ENCODE measurements at places on chromosomes 5 and 9. TPM values are rescaled to one million over a fixed set of nuclear protein-coding genes. Genes with fewer than 3 reads are reported as not detected.

- peak; percentile 52 for DNase-seq
Measured at GRCh38 chr5:24633715-24634325, 11.0 kb downstream of the CDH10 start.

Gene FABP6
- not detected for total RNA-seq

DNA sequence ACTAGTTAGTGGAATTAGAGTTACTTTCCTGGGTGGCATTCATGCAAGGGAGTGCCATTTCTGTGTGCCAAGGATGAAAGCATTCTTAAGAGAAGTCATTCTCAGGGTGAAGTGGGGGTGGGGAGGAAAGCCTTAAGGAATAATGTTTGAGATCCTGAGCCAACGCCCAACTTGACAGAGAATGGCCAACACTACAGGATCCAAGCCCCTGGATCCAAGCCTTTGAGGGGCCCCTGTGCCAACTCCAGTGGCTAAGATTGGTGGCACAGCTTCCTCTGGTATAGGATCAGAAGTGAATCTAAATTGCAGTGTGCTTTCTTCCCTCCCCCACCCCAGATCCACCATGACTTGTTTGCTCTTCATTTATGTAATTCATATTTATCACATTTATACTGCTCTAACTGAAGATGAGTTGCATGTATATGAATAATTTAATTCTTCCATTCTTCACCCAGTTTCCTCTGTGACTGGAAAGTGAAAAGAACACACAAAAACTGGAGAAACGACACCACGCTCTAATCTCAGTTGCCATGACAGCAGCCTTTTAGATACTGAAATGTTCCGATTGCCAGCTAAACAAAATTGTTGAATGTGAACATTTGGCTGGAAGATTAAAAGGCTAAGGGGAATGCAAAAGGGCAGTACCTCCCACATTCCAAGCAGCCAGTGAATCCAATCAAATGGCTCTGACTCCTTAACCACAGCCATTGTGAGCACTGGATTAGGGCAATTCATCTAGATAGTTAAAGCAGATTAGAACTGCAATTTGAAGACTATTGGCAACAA lies 4.5 kb downstream of the ZNF608 start:
- peak; percentile 73 for DNase-seq

DNA sequence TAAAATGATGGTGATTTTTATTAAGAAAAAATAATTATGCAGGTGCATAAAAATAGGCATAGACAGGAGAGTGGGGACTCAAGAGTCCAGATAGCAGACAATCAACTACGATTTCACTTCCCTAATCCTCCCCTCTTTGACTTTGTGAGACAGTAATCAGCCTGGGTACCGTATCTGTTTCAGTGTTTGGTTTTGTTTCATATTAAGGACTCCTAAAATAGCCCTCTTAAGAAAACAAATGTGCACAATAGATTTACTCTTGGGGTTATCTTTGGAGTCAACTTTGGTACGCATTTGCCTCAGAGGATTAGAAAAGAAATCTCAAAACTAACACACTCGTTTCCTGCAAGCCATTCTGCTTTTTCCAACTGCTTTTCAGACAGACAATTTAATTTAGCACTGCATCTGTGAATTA lies 96.3 kb downstream of the ZNF608 start:
- DNase-seq = peak; percentile 73

- DNase-seq = no peak
Measured at GRCh38 chr9:36659500-36659899, 86.8 kb downstream of the MELK start.

- no peak for DNase-seq
Measured at GRCh38 chr5:97778451-97778850, 595.4 kb upstream of the RIOK2 start.

DNA sequence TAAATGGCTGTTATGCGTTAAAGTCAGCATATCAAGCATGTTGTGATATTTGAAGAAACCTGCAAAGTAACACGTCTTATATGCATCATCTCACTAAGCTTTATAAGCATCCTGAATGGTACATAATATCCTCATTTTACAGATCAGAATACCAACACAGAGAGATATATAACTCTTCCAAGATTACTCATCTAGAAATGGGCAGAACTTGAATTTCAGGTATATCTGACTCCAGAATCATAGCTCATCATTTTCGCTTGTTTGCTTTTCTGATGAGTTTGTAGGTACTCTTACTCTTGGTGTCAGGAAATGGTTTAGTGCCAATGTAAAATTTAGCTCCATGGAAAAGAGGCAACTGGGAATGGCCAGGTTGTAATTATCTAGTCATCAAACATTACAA lies 232.3 kb upstream of the ANKH start:
- DNase-seq = no peak

DNA sequence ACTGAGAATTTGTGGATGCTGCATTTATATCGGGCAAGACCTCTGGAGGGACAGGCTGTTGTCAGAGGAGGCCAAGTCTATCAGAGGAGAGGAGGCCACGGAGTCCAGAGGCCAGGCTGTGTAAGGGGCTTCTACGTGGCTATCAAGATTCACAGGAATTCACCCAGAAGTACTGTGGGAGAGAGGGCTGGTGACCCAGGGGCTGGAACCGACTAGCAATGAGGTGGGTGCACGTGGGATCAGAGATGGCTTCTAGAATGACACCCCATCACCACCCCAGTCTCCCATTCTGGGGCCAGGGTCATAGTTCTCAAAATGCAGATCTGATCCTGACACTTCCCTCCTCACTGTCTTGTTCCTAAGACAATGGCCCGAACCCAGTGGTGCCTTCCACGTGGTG lies 61.2 kb upstream of the PHYKPL start:
- no peak for DNase-seq

- DNase-seq = no peak
Measured at GRCh38 chr9:18539203-18539693, 65.3 kb downstream of the ADAMTSL1 start.

Gene MYMK
- not detected for total RNA-seq

Gene CARD9
- 0.34 TPM for total RNA-seq

Gene PCDHGB1
- 1.4 TPM for total RNA-seq

DNA sequence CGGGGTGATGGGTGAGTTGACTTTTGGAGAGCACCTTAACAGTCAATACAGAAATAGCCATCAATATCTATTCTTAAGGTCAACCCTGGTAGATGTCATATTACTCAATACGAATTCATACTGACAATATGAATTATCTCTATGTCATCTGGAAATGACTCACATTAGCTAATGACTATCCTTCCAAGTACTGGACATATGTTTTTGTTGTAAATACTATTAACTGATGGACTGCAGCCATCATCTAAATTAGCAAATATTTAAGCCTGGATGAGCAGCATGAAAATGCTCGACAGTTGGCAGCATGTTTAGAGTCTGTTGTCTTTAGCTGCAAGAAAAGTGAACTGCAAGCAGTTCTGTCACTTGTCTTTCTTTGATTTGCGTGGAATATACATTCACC lies 19.6 kb upstream of the ISOC1 start:
- no peak for DNase-seq

DNA sequence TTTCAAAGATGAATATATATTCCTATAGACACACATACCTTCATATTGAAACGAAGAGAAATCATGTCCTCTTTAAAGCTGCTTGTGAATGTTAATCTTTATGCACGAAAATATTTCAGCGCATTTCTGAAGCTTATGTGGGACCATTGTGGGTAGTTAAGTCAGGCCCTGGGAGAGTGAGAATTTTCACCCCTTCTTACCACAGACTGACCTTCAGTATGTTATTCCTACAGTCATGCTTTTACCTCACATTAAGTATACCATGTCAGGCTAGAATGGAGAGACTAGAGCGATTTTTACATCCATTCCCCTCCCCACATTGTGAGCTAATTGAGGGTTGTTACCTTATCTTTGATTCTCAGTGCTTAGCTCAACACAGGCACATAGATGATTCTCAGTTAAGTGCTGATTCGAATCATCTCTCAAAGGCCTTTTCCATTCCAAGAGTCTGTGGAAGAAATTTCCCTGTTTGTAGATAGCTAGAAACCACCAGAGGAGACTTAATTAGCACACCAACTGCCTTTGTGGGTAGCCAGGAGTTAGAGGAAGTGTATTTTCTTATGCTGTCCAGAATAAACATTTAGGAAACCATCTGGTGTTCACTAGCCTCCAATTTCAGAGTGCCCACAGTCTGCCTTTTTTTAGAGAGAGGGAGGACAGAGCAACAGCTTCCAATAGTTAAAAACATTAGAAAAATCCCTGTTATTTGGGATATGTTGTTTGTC lies 110.5 kb downstream of the MEGF10 start:
- no peak for DNase-seq

Gene JAKMIP2
- not detected for total RNA-seq

DNA sequence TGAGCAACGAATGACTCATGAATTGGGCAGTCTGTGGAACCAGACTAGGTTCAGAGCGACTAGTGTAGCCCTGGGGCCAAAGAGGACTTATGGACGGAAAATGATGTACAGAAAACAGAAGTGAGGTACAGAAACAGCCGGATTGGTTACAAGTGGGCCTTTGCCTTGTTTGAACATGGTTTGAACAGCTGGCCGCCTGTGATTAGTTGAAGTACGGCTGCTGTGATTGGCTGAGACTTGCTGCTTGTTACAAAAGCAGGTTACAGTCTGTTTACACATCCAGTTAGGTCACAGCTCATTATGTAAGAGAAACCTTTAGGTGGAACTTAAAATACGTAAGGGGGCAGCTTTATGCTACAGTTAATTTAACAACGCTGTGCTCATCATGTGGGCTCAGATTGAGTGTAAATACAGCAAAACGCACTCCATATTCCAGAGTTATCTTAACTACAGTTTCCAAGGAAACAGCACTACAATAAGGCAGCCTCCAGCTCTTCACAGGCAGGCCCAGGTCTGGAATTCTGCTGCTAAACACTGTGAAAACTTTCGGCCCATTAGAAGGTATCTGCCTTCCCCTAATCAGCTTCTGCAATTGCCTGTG lies 6.5 kb downstream of the AMACR start:
- DNase-seq = no peak

DNA sequence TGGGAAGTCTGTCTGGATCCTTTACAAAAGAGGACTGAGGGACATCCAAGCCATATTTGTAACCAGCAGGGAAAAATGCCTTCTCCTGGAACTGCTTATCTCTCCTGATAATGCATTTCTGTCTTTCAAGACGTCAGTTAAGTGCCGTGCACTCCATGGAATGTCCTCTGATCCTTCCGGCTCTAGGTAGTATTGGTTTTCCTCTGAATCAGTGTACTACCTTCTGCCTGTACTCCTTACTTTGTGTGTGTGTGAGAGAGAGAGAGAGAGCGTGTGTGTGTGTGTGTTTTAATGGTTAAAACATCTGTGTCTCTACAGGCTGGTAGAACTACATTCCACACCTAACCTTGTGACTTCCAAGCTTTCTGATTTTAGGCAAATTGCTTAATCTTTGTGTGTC lies 89.9 kb downstream of the PIP5K1B start:
- no peak for DNase-seq

GRCh38 chr9:69466151-69466550 lies 141.1 kb downstream of the ENTREP1 start:
- no peak for DNase-seq

DNA sequence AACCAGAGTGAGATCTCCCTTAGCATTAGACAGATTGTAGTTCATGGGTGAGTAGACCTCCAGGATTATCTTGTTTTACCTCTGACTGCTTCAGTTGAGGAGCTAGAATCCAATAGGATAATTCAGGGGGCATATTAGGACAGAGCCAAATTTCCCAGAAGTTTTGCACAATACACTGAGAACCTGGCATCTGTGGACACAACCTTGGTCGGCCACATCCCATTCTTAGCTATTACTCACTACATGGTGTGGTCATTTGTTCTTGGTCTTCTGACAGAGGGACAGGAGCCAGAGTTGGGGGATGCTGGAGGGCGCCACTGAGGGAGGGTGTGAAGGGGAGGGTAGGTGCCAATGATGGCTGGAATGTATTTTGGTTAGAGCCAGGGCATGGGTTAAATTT lies 66.6 kb downstream of the NPR3 start:
- DNase-seq = no peak

Gene IFNK
- total RNA-seq = not detected

Gene TIMD4
- not detected for total RNA-seq

DNA sequence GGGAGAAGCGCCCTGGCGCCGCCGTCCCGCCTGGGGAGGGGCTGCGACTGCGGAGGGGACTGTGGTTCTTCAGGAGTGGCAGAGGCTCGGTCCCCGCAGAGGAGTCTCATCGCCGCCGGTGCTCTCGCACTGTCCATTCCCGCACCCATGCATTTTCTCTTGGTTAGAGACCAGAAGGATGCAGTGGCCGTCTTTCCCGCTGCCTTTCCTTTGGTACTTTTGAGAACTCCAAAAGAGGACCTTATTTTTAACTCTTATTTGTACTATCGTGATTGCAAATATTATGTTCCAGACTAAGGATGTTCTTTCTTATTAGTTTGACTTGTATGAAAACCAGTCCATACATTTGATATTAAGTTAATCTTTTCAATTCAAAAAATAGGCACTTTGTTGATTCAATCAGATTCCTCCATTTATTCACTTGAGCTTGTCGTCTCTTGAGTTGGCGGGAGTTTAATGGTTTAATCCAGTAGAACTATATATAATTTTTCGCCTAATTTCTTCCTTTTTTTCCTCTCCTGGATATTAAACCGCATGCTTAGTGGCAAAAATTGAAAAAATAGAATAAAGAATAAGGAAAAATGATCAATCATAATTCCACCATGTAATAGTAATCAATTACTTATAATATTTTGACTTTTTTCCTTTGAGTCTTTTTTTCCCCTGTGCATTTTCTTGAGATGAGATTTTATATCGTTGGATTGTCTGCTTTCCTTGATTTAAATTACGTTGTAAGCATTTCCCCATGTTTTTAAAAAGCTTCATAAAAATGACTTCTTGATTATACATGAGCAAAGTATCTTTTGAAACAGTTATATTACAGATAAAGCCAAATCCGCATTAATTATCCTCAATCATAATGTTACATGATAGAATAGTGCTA lies 861 bp downstream of the ZFYVE16 start:
- DNase-seq = peak; percentile 74

- peak; percentile 85 for DNase-seq
Measured at GRCh38 chr9:84851935-84852585, 182.5 kb downstream of the NTRK2 start.

Gene CNTFR
- not detected for total RNA-seq

Gene PCDHGB4
- total RNA-seq = 14.5 TPM

Gene ZNF454
- total RNA-seq = 1.0 TPM

DNA sequence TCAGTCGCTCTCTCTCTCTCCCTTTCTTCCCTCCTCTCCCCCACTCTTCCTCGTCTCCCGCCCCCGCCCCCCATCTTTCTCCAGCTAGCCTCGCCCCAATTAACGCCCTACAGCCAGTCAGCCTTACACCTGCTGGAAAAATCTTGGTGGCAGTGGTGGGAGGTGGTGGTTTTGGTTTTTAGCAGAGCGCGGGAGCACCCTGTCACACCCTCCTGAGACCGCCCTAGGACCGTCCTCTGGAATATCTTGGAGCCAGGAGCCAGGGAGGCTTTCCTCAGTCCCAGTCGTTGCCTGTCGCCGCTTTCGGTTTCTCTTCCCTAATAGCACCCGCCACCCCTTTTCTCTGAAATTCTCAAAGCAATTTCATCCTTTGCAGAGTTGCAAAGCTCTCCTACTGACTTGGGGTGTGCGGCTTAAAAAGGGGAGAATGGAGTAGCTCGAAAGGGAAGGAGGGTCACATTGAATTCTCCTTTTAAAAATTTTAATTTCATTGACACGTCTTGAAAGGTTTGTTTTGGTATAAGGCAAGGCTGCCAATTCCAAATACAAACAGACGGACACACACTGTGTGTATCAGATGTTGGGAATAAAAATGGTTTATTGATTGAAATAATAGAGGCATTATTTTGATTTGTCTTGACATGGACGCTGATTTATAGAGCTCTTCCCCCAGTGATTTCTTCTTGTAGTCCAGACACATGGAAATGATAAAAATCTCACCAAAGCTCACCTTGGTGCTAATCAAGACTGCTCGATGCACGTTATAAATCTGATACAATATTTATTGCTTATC lies 301.3 kb downstream of the PARP8 start:
- no peak for DNase-seq

Gene PAIP1
- 88.2 TPM for total RNA-seq
